ENCODE measurements at places on chromosomes 4 and X.

DNA sequence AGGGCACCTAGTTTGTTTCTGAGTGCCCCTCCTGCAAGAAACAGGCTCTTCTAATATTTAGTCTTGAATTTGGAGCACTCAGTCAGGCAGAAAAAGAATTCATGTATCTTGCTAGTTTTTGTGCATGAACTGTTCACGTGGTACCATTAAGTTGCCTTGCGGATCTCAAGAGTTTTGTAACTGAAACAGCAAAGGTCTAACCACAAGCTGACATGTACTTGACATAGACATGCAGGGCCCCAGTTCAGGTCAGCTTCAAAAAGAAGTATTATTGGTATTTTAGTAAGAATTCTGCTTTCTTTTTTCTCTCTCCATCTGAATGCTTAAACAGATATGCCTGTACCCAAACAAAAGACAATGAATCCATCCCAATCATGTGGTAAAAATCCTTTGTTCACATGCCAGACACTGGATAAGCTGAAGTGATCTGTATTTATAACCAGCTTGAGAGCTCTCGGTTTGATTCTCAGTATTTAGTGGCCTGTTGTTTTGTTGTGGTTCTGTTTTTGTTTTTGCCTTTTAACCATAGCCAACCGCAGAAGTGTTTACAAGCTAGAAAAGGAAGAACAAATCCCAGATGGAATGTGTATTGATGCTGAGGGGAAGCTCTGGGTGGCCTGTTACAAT is 13.0 kb downstream of the RGN start:
- no peak for DNase-seq

DNA sequence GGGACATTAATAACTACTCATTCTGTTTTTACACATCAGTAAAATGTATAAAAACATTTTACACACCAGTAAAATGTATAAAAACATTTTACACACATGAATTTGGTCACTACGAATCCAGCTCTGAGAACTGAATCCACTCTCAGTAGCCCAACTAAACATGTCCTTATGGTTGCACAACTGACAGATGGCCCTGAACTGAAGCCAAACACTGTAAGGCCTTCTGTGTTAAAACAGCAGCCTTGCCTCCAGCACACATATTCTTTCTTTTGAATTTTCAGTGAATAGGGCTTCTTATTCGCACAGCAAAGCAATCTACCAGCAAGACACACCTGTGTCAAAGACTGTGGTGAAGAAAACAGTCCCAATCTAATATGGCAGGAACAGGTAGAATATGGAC is 169.9 kb upstream of the FMR1 start:
- no peak for DNase-seq

GRCh38 chr4:70225824-70226223 is at the start of gene FDCSP:
Gene FDCSP, plus strand, starts transcription at chr4:70226124. Its CDS starts 5,071 bp downstream, at chr4:70231195.
- no peak for DNase-seq

GRCh38 chr4:105630670-105631655 is 77.5 kb downstream of the INTS12 start:
- DNase-seq = no peak

DNA sequence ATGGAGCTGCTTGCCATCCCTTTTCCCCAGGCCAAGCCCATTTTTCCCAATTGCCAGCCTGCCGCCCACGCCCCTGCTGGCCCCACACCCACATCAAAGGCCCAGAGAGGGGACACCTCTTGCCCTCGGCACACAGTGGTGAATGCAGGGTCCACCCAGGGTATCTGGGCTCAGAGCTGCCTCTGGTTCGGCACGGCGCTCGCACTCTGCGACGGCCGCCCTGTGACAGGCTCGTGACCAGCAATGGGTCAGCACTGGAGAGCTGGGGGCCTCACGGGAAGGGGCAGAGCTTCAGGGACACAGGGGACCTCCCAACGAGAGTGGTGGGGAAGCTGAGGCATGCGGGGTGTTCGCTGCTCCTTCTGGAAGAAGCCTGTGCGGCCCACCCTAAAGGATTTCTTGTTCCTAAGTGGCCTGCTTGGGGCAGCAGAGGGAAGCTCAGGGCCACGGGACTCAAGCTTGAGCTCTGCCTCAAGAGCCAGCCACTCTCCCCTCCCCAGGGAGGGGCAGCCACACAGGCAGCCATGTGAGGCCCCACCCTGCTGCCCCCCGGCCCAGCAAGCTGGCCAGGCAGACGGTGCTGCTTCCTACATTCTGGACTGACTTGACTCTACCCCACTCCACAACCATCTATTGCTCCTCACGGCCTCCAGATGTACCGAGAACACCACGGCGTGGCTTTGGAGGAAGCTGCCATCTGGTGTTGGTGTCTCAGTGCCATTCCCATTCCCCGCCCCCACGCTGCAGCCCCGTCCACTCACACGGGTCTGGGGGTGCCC is 73.7 kb downstream of the ABLIM2 start:
- DNase-seq = no peak

- no peak for DNase-seq
These were observed 711 bp downstream of the PNMA6E start for GRCh38 chrX:153400146-153401132.

- DNase-seq = no peak
These were observed 73.1 kb downstream of the CXXC4 start for GRCh38 chr4:104421566-104421965.

DNA sequence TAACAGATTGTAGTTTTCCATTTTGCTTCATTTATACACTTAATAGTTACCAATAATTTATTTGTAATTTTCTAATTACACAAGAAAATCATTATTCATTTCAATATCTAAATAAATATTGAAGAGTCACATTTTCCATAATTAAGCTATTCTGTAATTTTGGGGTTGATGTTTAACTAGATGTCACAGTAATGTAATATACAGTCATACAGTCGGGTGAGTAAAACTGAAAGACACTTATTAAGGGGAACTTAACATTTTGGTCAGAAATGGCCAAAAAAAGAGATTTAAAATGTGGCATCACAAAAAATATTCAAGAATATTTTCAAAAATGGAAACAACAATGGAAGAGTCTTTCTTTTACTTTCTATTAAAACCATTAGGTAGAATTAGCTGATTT is 1080.3 kb downstream of the ARAP2 start:
- DNase-seq = no peak

All from mucosa of gallbladder (tissue), 1 donor.